Activated CD4-positive, alpha-beta T cell treated with anti-CD3 and anti-CD28 coated beads, Interleukin-2, amount 50 U/mL, for 24 hours (primary cell): ENCODE measurements at places on chromosomes 12 and 14.

DNA sequence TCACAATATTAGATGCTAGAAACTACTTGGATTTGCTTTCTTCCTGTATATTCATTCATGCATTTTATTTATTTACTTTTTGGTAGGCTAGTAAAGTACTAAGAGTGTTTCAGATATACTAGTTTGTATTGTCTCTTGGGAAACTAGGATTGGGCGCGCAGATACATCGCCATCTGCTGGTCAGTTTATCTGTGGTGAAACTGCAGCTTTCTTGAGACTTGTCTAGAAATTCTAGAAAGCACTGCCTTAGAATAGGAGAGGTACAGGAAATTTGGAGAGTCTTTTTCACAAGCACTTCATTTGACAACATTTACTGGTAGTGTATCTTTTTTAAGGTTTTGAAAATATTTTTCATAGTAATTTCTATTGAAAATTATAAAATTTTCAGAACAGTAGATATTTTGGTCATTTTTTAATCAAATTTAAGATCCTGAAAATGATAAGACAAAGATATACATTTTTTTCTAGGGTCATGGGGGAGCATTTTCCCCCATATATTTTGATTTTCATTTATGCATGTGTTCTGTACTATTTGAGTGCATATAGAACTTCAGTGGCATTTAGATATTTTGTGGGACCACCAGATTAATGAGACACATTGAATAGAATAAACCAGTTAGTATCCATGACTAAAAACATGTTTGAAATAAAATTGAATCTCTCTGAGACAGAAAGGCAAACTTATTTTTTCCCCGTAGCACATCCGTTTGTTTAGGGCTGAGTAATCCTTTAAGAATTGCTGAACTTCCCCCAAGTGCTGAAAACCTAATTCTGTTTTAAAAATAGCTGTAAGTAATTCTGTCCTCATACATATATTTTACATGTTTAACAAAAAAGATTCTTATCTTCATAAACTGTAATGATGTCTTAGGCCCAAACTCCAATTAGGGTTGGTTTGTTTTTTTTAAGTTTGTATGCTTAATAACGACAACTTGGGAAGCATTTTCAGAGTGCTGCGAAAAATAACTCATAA is 44.5 kb downstream of the SLC38A6 start:
- DNase-seq = no peak

DNA sequence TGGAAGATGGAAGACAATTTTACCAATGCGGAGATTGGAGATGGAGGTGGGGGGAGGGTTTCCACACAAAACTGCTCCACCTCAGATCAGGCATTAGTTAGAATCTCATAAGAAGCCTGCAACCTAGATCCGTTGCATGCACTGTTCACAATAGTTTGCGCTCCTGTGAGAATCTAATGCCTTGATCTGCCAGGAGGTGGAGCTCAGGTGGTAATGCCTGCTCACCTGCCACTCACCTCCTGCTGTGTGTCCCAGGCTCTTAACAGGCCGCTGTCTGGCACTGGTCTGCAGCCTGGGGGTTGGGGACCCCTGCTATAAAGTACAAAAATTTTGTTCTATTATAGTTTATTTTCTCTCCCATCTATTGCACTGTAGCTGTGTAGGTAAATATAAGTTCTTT is 84.9 kb upstream of the FOXG1 start:
- DNase-seq = no peak

- DNase-seq = no peak
Observed at GRCh38 chr12:118098401-118098800, 5.4 kb downstream of the VSIG10 start.

GRCh38 chr12:132689227-132689626 is 1.8 kb downstream of the PXMP2 start:
- DNase-seq = no peak

- DNase-seq = no peak
Observed at GRCh38 chr12:93518725-93519124, 51.4 kb downstream of the MRPL42 start.

GRCh38 chr14:64060648-64061096 is 207.9 kb downstream of the SYNE2 start:
- DNase-seq = no peak

GRCh38 chr12:95460896-95461295 is 13.1 kb upstream of the METAP2 start:
- no peak for DNase-seq

GRCh38 chr12:31412292-31412801 is 86.4 kb upstream of the SINHCAF start:
- DNase-seq = no peak

DNA sequence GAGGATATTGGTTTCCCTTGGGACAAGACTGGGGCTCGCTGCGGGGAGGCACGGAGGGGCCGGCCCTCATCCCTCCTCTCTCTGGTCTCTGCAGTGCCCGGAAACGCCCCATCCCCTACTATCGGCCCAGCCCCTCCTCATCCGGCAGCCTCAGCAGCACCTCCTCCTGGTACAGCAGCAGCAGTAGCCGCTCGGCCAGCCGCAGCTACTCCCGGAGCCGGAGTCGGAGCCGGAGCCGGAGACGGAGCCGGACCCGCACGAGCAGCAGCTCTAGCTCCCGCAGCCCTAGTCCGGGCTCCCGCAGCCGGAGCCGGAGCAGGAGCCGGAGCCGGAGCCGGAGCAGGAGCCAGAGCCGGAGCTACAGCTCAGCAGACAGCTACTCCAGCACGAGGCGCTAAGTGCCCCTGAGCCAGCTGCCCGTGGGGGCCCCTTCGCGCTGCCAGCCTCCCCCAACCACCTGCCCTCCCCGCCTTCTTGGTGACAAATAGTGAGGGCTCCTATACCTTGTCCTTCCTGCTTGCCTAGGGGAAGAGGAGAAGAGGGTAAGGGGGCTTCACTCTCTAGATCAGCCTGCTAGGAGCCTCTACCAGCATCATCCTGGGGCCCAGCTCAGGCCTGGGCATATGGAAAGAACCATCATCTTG is 22.2 kb upstream of the HSPB8 start:
- DNase-seq = no peak

- no peak for DNase-seq
Observed at GRCh38 chr12:109871668-109872314, 8.6 kb downstream of the GLTP start.

- DNase-seq = no peak
Observed at GRCh38 chr14:101830271-101830670, 68.8 kb downstream of the PPP2R5C start.

DNA sequence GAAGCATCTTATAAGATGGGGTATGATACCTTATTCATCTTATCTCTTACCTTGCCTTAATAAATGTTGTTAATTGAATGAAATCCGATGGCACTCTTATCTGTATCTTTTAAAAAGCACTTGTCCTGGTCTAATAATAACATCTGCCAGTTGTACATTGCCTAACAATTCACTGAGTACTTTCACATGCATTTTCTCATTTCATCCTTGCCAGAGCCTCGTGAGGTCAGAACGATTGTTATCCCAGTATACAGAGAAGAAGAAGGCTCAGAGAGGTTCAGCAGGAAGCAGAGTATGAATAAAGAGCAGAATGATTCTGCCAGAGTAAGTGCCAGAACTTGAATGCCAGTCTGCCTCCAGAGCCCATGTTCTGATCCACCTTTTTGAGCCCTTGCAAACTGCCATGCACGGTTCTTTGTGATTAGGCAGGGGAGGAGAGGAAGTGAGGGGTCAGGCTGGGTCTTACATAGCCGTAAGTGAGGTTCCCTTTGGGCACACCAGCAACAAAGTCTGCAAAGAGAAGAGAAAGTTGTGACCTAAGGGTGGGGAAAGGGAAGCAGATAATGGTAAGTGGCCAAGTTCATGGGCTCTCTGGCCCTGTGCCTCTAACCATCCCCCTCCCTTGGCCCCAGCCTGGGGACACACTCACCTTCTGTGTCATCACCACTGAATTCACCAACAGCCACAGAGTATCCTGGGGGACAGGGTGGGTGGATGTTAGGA is 11.7 kb downstream of the ITGA5 start:
- no peak for DNase-seq

DNA sequence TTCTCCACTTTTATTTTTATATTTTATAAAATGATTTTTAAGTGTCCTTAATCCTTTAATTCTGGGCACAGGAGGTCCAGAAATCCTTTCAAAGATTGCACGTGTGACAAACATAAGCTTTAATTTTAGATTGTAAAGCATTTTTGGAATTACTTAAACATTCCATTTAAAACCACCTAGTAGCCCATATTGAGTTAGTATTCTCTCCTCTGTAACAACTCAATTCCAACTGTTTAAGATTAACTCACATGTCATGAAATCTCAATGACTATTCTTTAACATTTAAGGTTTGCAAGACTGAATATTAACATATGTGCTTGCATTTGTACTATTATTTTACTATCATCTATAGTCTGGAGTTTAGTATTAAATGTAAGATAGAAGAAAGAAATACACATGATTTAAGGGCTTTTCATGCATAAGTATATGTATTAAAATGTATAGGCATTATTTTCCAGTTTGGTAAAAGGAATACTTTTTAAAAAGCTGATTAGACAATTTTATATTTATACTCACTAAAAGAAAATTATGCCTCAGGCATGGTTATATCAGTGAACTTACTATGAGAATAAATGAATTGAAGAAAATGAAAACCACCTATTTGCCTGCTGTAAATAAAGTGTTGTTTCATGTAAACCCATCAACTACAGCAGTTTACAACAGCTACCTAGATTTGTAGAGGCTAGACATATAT is 776.9 kb downstream of the SLC6A15 start:
- no peak for DNase-seq
